ENCODE measurements at places on chromosomes 13 and 19.

GRCh38 chr13:45773236-45773635, 71.1 kb downstream of the CBY2 start:
- no peak for DNase-seq

DNA sequence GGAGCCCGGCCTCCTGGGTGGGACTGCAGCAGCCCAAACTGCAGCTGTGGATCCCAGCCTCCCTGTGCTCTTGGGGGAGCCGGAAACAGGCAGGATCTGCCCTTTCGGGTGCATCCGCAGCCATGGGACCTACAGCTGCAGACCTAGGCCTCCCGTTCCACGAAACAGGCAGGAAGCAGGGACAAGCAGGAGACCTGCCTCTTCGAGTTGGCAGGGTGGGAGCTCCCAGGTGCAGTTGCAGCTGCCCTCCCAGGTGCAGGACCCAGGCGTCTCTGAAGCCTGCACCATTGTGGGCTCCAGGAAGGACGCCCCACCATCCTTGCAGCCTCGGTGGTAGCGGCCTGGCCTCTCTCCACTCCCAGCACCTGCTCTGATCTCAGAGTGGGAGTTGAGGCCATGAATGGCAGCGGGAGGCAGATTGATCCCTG, 189.0 kb upstream of the KLHL1 start:
- DNase-seq, result no peak

DNA sequence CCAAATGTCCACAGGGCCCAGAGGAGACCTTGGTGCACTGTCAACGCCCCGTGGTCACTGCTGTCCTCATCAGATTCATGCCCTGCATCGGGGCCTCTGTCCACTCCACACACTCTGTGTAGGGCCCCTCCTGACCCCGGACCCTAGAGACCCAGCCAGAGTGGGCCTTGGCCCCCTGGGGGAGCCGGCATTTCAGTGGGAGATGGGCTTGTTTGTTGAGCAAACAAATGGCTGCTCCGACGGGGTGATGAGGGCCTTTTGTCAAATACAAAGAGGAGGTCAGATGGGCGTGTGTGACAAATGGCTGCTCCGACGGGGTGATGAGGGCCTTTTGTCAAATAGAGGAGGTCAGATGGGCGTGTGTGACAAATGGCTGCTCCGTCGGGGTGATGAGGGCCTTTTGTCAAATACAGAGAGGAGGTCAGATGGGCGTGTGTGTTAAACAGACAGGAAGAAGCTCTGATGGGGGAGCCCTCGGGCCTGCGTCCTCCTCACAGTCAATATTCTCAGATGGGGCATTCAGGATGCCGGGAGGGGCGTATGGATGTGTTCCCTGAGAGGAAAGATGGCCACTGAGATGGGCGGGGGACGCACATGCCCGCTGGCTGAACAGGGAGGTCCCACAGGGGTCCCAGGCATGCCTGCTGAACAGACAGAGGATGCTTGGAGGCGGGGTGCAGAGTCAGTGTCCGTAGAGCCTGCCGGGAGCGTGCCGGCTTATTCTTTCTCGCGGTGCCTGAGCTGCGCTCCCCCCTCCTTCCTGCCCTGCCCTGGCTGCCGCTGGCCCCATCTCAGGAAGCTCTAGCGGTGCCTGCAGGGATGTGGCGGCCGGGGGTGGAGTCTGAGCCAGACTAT, 36.3 kb downstream of the SMIM24 start:
- no peak for DNase-seq

GRCh38 chr13:114244637-114245036, 9.9 kb downstream of the CDC16 start:
- no peak for DNase-seq

GRCh38 chr13:98182589-98182988, 5.5 kb upstream of the RNF113B start:
- no peak for DNase-seq

DNA sequence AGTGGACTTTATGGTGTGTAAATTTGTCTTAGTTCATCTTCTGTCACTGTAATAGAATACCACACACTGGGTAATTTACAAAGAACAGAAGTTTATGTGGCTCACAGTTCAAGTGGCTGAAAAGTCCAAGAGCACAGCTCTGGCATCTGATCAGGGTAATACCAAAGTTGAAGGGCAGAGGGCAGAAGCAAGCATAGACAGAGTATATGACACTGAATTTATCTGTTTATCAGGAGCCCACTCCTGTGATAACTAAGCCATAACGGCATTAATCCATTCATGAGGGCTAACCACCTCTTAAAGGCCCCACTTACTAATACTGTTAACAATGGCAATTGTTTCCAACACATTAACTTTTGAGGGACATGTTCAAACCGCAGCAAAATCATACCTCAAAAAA, 4.0 kb upstream of the RFXAP start:
- DNase-seq, result no peak

DNA sequence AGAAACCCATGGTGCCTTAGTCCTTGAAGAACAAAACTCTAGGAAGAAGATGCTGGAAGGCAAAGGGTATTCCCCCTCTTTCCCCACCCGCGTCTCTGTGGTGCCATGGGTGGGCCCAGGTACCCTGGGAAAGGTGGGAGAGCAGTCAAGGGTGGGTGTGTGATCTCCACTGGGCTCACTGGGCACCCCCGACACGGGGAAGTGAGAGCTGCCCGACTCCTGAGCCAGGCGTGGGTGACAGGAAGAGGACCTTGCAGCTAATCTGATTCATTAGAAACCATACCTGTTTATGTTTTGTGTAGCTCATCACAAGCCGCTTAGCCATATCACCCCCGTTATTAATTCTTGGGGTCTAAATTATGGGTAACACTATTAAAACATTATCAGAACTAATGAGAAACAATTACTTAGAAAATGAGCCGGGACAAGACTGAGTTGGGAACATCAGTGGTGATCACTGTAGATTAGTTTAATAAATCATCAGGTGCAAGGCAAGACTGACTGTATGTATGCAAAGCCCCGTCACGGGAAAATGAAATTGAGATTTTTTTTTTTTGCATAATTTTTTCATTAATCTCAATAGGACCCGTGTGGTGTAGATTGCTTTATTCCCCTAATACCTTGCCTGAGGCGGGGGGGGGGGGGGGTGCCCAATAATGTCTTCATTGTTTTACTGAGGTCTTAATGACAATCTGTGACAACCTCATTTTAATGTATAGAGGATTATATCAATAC, 77.3 kb downstream of the ZIC5 start:
- DNase-seq, result no peak

GRCh38 chr19:42095814-42096230, 19.9 kb downstream of the ZNF574 start:
- DNase-seq, result no peak

- no peak for DNase-seq
Observed at GRCh38 chr13:66794340-66795031, 435.6 kb downstream of the PCDH9 start.

GRCh38 chr13:42076309-42076713, 27.9 kb downstream of the DGKH start:
- DNase-seq, result no peak

DNA sequence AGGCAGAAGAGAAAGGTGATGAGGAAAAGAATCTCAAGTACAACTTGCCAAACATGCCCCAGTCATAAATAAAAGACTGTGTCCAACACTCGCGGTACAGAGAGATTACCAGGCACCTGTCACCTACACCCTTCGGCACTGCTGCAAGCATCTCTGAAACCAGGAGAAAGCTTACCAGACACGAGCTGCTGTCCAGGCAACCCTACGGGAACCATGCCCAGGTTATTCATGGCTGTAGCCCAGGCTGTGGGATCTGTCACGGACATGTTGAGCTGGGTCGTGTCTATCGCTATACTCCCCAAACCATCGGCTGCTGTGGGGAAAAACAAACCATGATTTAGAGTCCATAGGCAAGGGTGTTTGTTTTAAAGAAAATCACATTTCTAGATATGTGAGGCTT, 375.0 kb downstream of the ENOX1 start:
- DNase-seq, result no peak

DNA sequence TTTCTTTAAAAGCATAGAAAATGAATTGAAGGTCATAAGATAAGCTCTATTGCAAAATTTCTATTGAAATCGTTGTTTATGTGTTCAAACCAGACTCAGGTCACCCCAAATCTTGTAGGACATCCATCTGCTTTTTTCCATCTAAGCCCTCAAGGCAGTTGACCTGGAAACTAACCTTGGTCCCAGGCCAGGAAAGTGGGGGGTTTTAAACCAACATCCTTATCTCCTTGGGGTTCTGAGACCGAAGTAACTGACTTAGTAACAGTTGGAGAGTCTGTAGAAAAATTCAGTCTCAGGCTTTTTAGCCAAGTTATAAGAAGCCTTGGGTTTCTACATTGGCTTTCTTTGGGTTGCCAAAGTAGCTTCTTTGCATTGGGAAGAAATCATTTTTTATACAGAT, 23.4 kb downstream of the ZNF507 start:
- DNase-seq, result no peak

GRCh38 chr19:15181394-15181793, 19.4 kb downstream of the NOTCH3 start:
- DNase-seq, result no peak
